ENCODE measurements at places on chromosomes 16 and 17.

DNA sequence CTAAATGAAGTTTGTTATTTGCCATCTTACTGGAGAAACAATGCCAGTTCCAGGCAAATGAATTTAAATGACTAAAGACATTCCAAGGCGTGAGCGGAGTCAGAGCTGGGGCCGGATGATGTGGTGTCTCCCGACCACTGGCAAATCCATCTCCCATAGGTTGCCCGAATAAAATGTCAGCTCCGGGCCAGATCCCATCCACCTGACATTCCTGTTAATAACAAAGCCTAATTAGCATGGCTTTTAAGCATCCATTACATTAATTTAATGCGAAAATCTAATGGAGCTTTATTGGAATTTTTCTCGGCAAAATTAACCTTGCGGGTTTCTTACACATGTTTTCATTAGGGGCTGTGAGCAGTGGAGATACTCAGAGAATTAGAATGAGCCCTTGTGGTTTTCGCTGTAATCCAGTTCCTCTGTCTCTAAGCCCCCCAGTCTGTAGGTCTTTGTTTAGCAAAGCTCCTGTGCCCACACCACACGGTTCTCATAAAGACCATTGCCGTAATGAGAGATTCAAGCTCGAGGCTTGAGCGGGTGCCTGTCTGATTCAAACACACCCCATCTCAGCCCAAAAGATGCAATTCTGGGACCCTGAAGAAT lies 123.3 kb downstream of the CCT6B start:
- no peak for DNase-seq

DNA sequence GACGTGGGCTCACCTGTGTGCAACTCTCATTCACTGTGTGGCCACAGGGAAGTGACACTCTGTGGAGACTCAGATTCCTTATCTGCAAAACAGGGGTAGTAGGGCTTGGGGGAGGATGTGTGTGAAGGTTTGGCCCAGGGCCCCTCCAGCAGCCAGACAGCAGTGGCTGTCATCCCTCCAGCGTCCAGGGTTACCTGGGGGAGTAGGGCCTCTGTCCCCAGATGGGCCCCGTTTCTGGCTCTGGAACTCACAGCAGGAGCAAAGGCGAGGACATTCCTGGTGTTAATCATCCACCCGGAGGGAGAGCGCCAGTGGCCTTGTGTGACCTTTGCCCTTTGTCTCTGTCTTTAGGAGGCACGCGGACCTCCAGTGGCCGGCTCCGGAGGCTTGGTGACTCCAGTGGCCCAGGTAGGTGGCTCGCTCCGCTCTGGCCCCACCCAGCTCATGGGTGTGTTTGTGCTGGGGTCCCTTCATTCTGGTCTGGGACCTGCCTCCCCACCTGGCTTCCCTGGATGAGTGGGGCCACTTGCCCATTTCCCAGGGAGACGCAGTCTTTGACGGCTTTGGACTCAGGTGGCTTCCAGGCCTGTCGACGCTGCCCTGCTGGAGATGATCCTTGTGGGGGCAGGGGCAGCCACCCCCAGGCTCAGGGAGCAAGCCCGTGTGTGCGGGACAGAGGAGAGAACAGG lies 166.2 kb downstream of the SEC14L1 start:
- no peak for DNase-seq

- DNase-seq = no peak
Observed at GRCh38 chr17:27896701-27897100, 3.5 kb upstream of the LYRM9 start.

DNA sequence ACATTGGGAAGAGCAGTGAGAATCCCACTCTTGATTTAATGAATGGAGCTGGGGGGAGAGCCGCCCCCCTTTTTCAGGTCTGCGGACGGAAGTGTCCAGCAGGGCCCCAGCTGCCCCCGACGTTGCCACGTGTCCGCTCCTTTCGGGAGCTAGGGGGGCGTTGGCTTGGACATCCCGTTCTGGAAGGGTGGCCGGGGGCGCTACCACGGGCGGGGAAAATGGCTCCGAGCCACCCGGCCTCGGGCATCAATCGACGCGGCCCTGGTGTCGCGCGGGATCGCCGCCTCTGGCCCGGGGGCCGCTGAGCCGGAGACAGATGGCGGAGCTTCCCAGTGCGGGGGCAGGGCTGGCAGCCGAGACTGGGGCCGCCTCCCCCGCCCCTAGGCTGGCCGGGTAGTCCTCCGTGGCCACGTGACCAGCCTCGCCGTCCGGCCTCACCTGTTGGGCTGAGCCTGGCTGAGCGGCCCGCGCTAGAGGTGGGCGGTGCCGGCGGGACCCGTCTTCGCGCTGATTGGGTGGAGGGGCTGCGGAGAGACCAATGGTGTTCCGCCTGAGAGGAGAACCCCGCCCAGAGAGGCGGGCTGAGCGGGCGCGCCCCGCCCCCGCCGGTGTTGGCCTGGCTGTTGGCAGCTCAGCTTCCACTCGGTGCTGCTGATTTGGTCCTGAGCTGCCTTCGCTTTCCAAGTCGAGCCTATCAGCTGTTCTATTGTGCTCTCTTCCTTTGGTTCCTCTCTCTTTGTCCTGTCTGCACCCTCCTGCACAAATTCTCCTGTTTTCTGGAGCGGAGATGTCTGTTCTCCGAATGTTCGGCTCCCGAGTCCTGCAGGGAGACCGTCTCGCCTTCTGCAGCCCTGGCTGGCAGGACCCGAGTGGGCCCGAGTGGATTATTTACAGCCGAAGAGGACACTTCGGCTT lies 8.3 kb downstream of the HS3ST3B1 start:
- DNase-seq = peak; percentile 88

GRCh38 chr16:73289232-73289631 lies 241.3 kb upstream of the ZFHX3 start:
- no peak for DNase-seq

Measured in thymus (tissue), 14 donors.